ENCODE measurements at places on chromosomes 3 and 15.
A peak's percentile ranks its signal among the peaks of the same experiment; 100 is the strongest.

- peaks cover 14% of the 10 kb centered on the region for H3K4me1 ChIP-seq
- H3K27ac ChIP-seq = peak overlapping the region; percentile 26
- no peaks in the 10 kb centered on the region for H3K27me3 ChIP-seq
- peaks cover 40% of the 10 kb centered on the region for H3K36me3 ChIP-seq
- DNase-seq = no peak
Measured at GRCh38 chr3:47406762-47407149, 25.9 kb downstream of the PTPN23 start.

- no peak overlapping the region for H3K4me3 ChIP-seq
- H3K27me3 ChIP-seq = no peaks in the 10 kb centered on the region
- peaks cover 21% of the 10 kb centered on the region for H3K36me3 ChIP-seq
Measured at GRCh38 chr3:38119821-38120692, 16.9 kb downstream of the ACAA1 start.

DNA sequence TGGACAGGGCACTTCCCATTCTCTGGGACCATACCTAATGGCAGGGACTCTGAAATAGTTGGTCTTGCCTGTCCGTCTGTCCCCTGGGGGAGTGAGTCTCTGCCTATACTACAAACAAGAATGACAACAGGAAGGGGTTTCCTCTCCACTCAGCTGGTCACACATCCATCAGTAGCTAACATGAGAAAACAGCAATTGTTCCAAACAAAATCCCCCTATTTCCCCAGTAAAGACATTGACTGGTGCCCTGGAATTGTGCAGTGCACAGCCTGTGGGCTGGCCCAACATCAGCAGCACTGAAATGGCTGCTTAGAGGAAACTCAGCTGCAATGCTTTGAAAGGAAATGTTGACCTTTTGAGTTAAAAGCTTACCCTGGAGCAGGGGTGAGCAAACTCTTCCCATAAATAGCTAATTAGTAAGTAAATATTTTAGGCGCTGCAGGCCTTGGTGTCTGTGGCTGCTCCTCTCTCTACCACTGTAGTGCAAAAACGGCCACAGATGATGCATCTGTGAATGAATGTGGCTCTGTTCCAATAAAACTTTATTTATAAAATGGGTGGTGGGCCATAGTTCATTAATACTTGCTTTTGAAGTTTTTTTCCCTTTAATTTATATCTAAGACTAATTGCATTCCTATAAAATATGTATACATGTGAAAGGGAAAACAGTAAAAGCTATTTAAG is 174.3 kb downstream of the KLF13 start:
- no peaks in the 10 kb centered on the region for H3K36me3 ChIP-seq
- H3K27ac ChIP-seq = no peak overlapping the region
- no peak overlapping the region for H3K4me3 ChIP-seq
- H3K27me3 ChIP-seq = no peaks in the 10 kb centered on the region

DNA sequence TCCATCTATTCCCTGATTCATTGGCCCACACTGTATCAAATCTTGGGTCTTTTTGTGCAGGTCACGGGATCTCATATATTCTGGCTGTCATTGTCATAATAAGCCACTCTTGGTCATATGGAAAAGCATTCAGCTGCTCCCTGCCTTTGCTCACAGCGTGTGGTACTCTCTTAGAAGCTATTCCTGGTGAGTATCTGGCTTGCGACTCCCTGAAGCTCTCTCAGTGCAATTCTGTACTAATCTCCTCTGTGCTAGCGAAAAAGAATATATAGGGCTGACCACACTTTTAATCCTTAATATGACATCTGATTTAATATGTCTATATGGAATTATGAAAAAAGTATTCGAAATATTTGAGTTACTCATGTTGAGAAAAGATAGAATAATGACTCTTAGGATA is 440.8 kb upstream of the GBE1 start:
- no peaks in the 10 kb centered on the region for H3K36me3 ChIP-seq
- H3K4me3 ChIP-seq = no peak overlapping the region
- no peak for DNase-seq

- no peak for DNase-seq
- H3K36me3 ChIP-seq = no peaks in the 10 kb centered on the region
- no peak overlapping the region for H3K4me3 ChIP-seq
- no peak overlapping the region for H3K27ac ChIP-seq
- no peaks in the 10 kb centered on the region for H3K27me3 ChIP-seq
Measured at GRCh38 chr3:120025520-120025919, 68.7 kb downstream of the GSK3B start.

GRCh38 chr3:99850608-99851007 is 32.9 kb downstream of the CMSS1 start:
- H3K27ac ChIP-seq = no peak overlapping the region
- H3K27me3 ChIP-seq = no peaks in the 10 kb centered on the region
- no peaks in the 10 kb centered on the region for H3K4me1 ChIP-seq
- H3K4me3 ChIP-seq = no peak overlapping the region
- peaks cover 2% of the 10 kb centered on the region for H3K36me3 ChIP-seq

DNA sequence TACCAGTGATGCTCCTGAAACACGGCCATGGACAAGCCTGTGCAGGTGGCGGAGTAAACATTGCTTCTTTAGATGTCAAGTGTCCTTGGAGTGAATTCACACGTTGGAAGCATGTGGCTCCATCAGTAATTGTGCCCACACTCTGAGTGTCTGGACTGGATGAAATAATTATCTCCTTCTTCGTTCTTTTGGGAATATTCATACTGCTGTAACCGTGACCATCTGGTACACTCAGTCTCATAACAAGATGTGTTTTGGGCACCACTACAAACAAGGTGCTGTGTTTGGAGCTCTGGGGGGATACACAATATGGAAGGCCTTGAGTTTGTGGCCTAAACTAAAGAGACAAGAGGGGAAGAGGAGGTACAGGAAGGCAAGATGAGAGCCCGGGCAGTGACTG is 165.6 kb downstream of the APBA2 start:
- no peak overlapping the region for H3K27ac ChIP-seq
- no peaks in the 10 kb centered on the region for H3K27me3 ChIP-seq
- H3K4me3 ChIP-seq = no peak overlapping the region
- H3K4me1 ChIP-seq = no peaks in the 10 kb centered on the region
- no peak for DNase-seq
